ENCODE measurements at places on chromosomes 13 and 19.

- no peak overlapping the region for H3K4me3 ChIP-seq
- H3K36me3 ChIP-seq: no peaks in the 10 kb centered on the region
- H3K27ac ChIP-seq: no peak overlapping the region
- DNase-seq: no peak
- H3K27me3 ChIP-seq: no peaks in the 10 kb centered on the region
- H3K4me1 ChIP-seq: no peaks in the 10 kb centered on the region
These were observed 7.9 kb upstream of the KLK8 start for GRCh38 chr19:51009061-51009891.

- no peak overlapping the region for H3K4me3 ChIP-seq
- H3K36me3 ChIP-seq: no peaks in the 10 kb centered on the region
- no peaks in the 10 kb centered on the region for H3K4me1 ChIP-seq
- DNase-seq: no peak
- no peak overlapping the region for H3K27ac ChIP-seq
These were observed 10.5 kb upstream of the RAP2A start for GRCh38 chr13:97423300-97424045.

- peaks cover 8% of the 10 kb centered on the region for H3K4me1 ChIP-seq
- no peak overlapping the region for H3K4me3 ChIP-seq
- no peak overlapping the region for H3K27ac ChIP-seq
- no peaks in the 10 kb centered on the region for H3K36me3 ChIP-seq
- peak; percentile 16 for DNase-seq
These were observed 9.8 kb upstream of the SIGLEC8 start for GRCh38 chr19:51467864-51468544.

DNA sequence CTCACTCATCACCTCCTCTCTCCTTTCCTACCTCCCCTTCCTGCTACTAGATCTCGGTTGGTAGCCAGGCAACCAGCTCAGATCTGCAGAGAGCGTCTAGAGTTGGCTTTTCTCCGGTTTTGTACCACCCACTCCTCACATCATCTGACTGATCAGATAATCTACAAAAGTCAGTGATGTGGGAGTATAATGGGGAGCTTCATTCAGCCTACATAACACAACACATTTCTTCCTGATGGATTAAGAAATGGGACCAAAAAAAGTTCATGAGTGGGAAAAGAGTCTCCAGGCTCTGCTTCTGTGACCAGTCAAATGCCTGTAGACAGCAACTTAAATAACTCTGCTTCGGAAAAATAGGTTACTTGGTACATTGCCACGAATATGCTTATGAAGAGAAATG, 279.8 kb downstream of the DCLK1 start:
- H3K4me3 ChIP-seq: no peak overlapping the region
- DNase-seq: no peak
- H3K4me1 ChIP-seq: no peaks in the 10 kb centered on the region
- H3K27ac ChIP-seq: no peak overlapping the region
- H3K36me3 ChIP-seq: no peaks in the 10 kb centered on the region
- no peaks in the 10 kb centered on the region for H3K27me3 ChIP-seq

DNA sequence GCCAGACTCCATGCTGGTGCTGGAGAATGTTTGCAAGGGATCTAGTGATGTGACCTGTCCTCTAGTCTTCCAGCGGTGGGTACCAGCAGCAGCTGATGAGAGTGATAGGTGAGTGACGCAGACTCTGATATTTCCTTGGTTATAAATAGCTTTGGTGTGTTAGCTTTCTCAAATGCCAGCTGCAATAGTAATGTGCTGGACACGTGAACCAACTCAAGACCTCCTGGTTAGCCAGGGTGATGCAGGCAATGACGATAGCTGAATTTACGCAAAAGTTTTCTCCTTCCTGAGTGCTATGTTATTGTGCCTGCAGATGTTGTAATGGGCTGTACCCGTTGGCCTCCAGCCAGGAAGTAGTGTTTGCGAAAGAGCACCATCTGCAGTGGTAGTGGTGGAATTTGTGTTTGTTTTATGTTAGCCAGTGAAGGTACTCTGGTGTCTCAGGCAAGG, 129.5 kb downstream of the CYSLTR2 start:
- H3K36me3 ChIP-seq: no peaks in the 10 kb centered on the region
- no peak overlapping the region for H3K4me3 ChIP-seq
- H3K4me1 ChIP-seq: no peaks in the 10 kb centered on the region
- H3K27ac ChIP-seq: no peak overlapping the region
- no peaks in the 10 kb centered on the region for H3K27me3 ChIP-seq
- peak; percentile 15 for DNase-seq

- H3K36me3 ChIP-seq: peaks cover 30% of the 10 kb centered on the region
- DNase-seq: no peak
- H3K4me3 ChIP-seq: no peak overlapping the region
- no peaks in the 10 kb centered on the region for H3K27me3 ChIP-seq
- no peak overlapping the region for H3K27ac ChIP-seq
These were observed 13.8 kb downstream of the SLC7A1 start for GRCh38 chr13:29581666-29582065.

- no peak overlapping the region for H3K4me3 ChIP-seq
- H3K4me1 ChIP-seq: no peaks in the 10 kb centered on the region
- H3K27me3 ChIP-seq: no peaks in the 10 kb centered on the region
These were observed 181.5 kb downstream of the DNAJC3 start for GRCh38 chr13:95858286-95859075.

DNA sequence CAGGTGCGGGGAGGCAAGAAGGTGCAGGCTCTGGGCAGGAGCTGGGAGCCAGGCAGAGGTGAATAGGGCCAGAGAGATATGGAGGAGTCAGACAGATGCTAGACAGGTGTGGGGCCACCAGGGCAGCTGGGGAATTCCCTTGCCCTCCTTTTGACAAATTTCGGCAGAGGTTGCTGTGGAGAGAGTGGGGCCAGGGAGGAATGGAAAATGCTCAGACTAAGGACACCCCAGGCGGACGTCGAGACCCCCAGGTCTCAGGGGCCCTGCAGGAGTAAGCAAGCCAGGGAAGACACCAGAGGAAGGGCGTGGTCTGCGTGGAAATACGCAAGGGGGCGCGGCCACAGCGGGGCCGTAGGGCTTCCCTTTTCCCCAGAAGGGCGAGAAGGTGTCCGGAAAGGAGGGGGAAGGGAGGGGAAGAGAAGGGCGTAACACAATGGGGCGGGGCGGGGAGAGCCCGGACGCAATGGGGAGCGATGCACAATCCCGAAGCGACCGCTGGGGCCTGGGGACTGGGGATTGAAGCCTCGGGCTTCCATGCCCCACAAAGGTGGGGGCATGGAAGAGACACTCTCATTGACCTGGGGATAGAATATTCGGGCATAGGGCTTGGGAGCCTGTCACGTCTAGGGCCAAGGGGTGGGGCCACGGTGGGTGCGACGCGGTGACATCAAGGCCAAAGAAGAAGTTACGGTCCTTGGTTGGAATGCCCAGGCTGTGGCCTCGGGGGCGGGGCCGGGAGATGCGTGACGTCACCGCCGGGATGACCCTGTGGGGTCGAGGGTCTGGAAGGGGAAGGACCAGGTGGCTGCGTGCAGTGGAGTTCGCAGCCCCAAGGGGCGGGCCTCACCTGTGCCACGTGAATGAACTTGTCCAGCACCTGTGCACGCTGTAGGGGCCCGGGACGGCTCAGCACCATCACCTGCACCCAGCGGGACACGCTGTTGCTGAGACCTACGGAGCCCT, 8.2 kb downstream of the RASGRP4 start:
- DNase-seq: no peak
- H3K27ac ChIP-seq: no peak overlapping the region
- no peaks in the 10 kb centered on the region for H3K36me3 ChIP-seq
- H3K27me3 ChIP-seq: no peaks in the 10 kb centered on the region
- H3K4me3 ChIP-seq: no peak overlapping the region

- no peak overlapping the region for H3K4me3 ChIP-seq
- no peak for DNase-seq
- H3K36me3 ChIP-seq: no peaks in the 10 kb centered on the region
These were observed 10.6 kb downstream of the FUT6 start for GRCh38 chr19:5828661-5829566.

GRCh38 chr19:780935-781334, 16.3 kb upstream of the PTBP1 start:
- H3K27ac ChIP-seq: no peak overlapping the region
- no peaks in the 10 kb centered on the region for H3K36me3 ChIP-seq
- H3K4me3 ChIP-seq: no peak overlapping the region
- H3K4me1 ChIP-seq: no peaks in the 10 kb centered on the region
- no peak for DNase-seq

GRCh38 chr19:751501-752341, 809 bp downstream of the MISP start:
- H3K27me3 ChIP-seq: no peaks in the 10 kb centered on the region

- H3K4me1 ChIP-seq: no peaks in the 10 kb centered on the region
- no peak overlapping the region for H3K27ac ChIP-seq
- H3K27me3 ChIP-seq: peaks cover 8% of the 10 kb centered on the region
- no peaks in the 10 kb centered on the region for H3K36me3 ChIP-seq
- no peak for DNase-seq
- H3K4me3 ChIP-seq: no peak overlapping the region
These were observed 62.5 kb upstream of the PDX1 start for GRCh38 chr13:27857282-27857681.

GRCh38 chr19:41546386-41546789, 29.6 kb upstream of the CEACAM21 start:
- H3K27me3 ChIP-seq: peaks cover 31% of the 10 kb centered on the region
- DNase-seq: no peak
- no peaks in the 10 kb centered on the region for H3K4me1 ChIP-seq
- no peak overlapping the region for H3K27ac ChIP-seq

DNA sequence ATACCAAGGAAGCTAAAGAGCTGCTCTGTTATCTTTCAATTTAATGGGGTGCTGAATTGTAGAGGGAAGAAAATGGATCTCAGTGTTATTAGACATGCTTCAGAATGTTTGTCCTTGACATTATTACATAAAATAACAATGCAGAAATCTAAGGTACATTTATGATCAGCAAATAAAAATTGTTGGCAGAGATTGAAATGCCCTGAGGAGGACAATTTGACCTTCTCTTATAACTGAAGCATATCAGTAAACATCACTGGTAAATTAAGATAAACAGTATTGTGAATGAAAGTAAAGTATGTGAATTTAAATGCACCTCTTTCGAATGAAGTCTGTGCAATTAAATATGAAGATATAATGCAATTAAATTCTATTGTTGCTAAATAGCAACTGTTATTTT, 1362.1 kb upstream of the ATXN8OS start:
- no peak overlapping the region for H3K4me3 ChIP-seq
- no peaks in the 10 kb centered on the region for H3K4me1 ChIP-seq
- no peaks in the 10 kb centered on the region for H3K36me3 ChIP-seq
- H3K27ac ChIP-seq: no peak overlapping the region
- DNase-seq: no peak

- no peaks in the 10 kb centered on the region for H3K27me3 ChIP-seq
- H3K27ac ChIP-seq: no peak overlapping the region
- DNase-seq: no peak
- H3K4me1 ChIP-seq: peaks cover 40% of the 10 kb centered on the region
These were observed 1.8 kb downstream of the LIN37 start for GRCh38 chr19:35750167-35750566.

GRCh38 chr13:93328943-93329342, 102.3 kb downstream of the GPC6 start:
- DNase-seq: no peak
- H3K4me1 ChIP-seq: no peaks in the 10 kb centered on the region
- H3K4me3 ChIP-seq: no peak overlapping the region

GRCh38 chr13:96193728-96194310, 103.9 kb downstream of the HS6ST3 start:
- no peak for DNase-seq
- H3K27me3 ChIP-seq: no peaks in the 10 kb centered on the region
- no peak overlapping the region for H3K27ac ChIP-seq
- no peaks in the 10 kb centered on the region for H3K36me3 ChIP-seq

DNA sequence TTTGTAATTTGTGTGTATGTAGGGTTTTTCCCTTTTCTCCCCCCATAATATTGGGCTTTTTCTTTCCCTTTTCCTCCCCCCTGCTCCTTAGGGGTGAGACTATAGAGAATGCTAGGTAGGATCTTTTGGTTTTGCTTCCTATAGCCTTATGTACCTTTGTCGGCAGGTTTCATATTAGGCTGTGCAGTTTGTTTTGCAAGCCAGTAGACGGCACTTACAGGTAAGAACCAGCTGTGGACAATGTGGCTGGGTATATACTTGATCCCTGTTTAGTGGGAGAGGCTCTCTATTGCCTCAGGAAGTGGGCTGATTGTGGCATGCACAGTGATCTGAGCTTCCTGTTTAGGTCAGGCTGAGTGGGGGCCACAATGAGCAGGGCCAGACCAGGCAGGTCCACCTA, 359.2 kb upstream of the OBI1 start:
- H3K4me1 ChIP-seq: no peaks in the 10 kb centered on the region
- H3K36me3 ChIP-seq: no peaks in the 10 kb centered on the region
- no peak overlapping the region for H3K27ac ChIP-seq

DNA sequence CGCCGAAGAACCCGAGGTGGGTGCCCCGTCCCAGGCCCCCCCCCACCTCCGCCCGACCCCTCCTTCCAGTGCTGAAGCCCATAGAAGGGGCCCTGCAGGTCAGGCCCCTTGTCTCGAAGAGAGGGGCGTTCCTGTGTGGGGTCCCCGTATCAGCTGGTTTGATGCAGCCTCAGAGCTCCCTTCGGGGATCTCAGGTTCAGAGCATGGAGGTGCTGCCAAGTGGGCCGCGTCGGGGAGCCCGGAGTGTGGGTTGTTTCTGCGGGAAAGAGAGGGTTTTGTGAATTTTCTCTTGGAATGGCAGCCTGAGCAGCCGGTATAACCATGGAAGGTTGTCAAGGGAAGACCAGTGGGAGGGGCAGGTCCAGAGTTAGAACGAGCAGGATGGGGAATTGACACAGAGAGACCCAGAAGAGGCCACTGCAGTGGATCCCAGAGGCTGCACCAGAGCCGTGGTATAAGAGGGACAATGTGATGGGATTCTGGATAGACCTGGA, 384 bp downstream of the TRAPPC2B start:
- peak overlapping the region; percentile 61 for H3K27ac ChIP-seq
- H3K4me3 ChIP-seq: peak overlapping the region; percentile 60
- H3K36me3 ChIP-seq: peaks cover 10% of the 10 kb centered on the region
- H3K4me1 ChIP-seq: peaks cover 19% of the 10 kb centered on the region
- no peak for DNase-seq
- H3K27me3 ChIP-seq: no peaks in the 10 kb centered on the region

DNA sequence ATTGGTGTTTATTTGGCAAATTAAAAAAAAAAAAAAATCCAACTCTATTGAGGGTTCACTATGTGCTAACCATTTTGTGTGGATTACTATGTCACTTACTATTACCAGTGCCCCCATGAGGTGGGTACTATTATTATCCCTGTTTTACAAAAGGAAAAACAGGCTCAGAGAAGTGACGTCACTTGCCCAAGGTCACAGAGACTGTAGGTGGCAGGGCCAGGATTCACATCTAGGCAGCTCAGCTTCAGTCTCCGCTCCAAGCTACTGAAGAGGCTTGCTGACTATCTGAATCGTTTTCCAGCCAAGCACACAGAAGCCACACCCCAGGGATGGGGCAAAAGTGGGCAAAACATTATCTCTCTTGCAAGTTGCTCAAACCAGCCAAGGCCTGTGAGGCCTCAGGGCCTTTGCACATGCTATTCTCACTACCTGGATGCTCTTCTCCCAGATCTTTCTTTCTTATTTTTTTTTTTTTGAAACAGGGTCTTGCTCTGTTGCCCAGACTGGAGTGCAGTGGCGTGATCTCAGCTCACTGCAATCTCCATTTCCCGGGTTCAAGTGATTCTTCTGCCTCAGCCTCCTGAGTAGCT, 4.8 kb upstream of the ANGPTL8 start:
- H3K27ac ChIP-seq: no peak overlapping the region
- no peak overlapping the region for H3K4me3 ChIP-seq
- no peaks in the 10 kb centered on the region for H3K27me3 ChIP-seq
- no peaks in the 10 kb centered on the region for H3K36me3 ChIP-seq

All from DND-41 (cell line).